Suppressor macrophage treated with lipopolysaccharide for 4 hours (primary cell): ENCODE measurements at places on chromosomes 11 and 22.

GRCh38 chr22:27391092-27391770 lies 410.3 kb downstream of the MN1 start:
- no peak for DNase-seq

GRCh38 chr11:110445437-110445836 lies 15.7 kb downstream of the FDX1 start:
- DNase-seq: no peak

- no peak for DNase-seq
Observed at GRCh38 chr22:33561149-33561807, 359.0 kb downstream of the LARGE1 start.

DNA sequence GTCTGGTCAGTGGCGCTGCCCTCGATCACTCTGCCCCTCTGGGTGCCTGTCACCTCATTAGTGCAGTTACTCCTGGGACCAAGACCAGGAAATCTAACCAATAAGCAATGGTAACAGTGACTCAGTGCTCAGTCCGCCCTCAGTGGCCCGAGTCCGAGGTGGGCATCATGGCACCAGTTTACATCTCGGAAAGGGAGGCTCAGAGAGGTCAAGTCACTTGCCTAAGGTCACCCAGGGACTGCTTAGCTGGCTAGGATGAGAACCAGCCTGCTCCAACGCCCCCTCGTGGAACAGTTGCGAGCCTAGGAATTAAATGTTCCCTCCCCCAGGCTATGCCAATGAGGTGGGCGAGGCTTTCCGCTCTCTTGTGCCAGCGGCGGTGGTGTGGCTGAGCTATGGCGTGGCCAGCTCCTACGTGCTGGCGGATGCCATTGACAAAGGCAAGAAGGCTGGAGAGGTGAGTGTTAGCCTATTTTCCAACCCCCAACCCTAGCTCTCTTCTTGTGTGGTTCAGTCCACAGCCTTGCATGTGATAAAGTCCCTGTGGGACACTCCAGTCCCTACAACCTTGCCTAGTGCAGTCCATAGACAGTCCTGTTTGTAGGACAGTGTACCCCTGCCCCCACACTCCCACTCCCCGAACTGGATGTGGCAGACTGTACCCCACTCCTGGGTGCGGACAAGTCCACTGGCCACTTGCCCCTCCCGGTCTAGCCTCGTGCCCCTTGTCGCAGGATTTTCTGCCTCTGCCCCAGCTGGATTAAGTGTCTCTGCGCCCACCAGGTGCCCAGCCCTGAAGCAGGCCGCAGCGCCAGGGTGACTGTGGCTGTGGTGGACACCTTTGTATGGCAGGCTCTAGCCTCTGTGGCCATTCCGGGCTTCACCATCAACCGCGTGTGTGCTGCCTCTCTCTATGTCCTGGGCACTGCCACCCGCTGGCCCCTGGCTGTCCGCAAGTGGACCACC lies 1.1 kb downstream of the MTFP1 start:
- DNase-seq: peak; percentile 91
